T47D (cell line): ENCODE measurements at places on chromosomes 12 and 14.
A peak's percentile ranks its signal among the peaks of the same experiment; 100 is the strongest.

DNA sequence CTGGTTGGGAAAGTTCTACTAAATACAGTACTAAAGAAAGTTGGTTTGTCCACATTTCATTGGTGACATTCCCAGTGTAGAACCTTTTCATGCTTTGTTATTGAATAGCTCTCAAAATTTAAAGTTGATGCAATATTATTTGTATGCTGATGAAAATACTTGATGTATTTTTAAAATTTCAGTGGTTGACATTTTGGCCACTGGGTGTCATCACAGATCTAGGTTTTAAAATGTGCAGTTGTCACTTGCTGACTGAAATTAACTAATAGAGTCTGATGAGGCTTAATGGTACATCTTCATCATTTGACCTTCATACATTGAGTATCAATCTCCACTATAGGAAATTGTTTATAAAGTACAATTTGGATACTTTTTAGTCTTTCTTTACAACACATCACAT lies 37.1 kb downstream of the CMAS start:
- DNase-seq = peak; percentile 74

GRCh38 chr12:106274575-106275121 lies 26.8 kb upstream of the CKAP4 start:
- no peak for DNase-seq

GRCh38 chr12:21155522-21156351 lies 24.7 kb downstream of the SLCO1B1 start:
- DNase-seq = no peak

- DNase-seq = no peak
Measured at GRCh38 chr12:103780992-103781391, 60.0 kb downstream of the NT5DC3 start.

DNA sequence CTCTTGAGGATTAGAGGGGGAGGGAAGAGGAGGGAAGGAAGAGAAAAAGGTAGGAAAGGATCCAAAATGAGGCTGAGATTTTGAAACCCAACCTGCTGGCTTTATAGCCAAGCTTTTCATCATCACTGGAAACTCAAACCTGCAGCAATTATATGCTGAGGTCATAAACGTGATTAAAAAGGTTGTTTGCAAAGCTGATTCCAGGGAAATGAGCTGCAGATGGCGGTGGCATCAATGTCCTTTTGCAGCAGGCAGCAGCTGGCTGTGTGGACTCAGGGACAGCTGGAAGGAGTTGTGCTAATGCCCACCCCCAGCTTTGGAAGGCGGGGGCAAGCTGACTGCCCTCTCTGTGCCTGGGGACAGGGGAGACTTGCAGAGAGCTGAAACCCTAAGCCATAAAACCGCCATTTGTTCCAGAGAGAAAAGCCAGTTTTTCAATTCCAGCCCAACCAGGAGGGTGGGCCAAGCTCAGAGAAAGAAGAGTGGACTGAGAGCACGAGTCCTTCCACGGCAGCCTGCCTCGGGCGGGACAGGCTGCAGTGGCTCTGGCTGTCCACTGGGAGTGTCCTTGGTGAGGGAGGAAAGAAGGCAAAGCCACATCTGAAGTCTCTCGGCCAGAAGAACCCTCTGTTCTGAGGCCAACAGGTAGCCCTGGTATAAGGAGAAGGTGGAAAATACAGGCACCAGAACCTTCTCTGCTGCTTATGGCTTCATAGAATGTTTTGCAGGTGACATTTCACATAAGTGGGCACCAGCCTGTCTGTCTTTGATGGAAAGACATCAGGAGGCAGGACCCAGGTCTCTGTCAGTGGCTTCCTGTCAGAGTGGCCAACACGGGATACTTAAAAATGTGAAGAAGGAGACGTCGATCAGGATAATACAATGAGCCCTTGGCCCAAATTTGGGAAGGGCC lies 90.7 kb downstream of the SINHCAF start:
- peak; percentile 44 for DNase-seq

DNA sequence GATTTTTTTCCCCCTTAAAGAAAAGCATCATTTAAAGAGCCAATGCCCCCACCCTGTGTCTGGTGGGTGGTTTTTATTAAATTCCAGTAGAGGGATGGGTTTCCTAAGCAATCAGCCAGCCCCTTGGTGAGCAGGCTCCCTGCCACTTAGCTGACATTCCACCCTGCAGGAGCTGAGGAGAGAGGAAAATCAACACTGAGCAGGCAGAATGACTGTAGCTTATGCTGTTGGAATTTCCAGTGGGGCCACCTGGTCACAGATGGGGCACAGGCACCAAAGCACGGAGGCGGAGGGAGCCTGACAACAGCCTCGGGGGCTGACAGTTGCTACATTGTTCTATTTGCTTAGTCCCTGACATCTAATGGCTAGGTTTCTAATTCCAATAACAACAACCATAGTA lies 127.7 kb downstream of the TMEM30B start:
- no peak for DNase-seq

DNA sequence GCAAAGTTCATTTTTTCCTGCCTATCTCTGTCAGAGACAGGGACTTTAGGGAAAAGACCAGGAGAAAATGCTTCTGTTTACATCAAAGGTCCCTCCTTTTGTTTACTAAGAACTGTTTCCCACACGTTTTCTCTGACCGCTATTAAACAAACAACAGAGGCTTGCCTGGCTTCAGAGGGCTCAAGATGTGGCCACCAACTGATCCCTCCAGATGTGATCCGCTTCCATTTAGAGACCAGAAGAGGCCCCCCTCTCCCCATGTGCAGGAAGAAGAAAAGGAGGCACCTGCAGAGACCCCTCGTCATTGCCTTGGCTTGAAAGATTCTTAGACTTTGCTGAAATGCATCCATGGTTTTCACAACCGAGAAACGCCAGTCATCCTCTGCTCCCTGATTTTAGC lies 217.9 kb upstream of the PWP1 start:
- DNase-seq = no peak
